ENCODE measurements at places on chromosomes 12 and 14.
A peak's percentile ranks its signal among the peaks of the same experiment; 100 is the strongest.

GRCh38 chr12:8455271-8455670 is 491 bp upstream of the CLEC6A start:
- ATAC-seq = no peak

DNA sequence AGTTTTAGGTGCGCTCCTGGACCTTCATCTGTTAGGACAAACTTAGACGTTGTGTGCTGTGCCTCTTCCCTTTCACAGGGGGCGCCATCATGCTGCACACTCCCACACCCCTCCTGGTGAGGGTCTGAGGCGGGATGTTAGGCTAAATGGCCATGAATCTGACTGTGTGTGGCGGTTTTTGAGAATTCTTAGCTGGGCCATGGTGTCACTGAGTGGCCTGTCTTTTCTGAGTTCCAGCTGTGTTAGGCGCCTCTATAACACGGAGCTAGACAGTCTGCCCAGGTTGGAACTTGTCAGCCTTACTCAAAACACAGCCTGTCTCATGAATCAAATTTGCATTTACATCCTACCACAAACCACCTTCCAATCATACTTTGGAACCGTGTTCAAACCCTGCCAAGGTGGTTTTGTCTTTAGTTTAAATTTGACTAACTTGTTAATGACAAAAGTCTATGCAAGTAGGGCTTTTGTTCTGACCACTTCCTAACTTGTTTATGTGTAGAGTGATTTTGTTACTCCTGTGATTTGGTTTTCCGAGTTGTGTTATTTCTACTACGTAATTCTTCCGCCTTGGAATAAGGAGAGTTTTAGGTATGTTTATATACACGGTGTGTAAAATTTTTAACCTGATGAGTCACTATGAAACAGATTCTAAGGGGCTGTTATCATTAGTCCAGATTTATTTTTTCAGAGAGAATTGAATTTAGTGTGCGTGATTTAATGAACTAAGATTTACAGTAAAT is 19.6 kb downstream of the ACVR1B start:
- peak; percentile 94 for ATAC-seq

GRCh38 chr14:61695695-61696527 is 598 bp downstream of the HIF1A start:
- ATAC-seq = peak; percentile 7

DNA sequence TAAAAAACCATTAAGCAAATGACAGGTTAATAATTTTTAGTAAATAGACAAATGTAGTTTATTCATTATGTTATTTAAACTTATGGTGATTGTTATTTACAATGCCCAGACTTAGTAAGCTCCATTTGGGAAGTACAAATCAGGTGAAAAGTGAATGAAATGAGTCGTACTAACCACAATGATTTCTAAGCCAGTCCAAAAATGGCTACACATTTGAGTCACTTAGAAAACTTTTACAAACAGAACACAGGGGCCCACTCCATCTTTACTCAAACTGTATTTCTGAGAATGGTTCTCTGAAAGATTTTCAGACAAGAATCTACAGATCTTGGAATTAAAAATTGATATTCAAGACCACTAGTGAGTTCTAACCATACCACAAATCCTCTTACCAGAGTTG is 653.3 kb upstream of the MIS18BP1 start:
- ATAC-seq = no peak

DNA sequence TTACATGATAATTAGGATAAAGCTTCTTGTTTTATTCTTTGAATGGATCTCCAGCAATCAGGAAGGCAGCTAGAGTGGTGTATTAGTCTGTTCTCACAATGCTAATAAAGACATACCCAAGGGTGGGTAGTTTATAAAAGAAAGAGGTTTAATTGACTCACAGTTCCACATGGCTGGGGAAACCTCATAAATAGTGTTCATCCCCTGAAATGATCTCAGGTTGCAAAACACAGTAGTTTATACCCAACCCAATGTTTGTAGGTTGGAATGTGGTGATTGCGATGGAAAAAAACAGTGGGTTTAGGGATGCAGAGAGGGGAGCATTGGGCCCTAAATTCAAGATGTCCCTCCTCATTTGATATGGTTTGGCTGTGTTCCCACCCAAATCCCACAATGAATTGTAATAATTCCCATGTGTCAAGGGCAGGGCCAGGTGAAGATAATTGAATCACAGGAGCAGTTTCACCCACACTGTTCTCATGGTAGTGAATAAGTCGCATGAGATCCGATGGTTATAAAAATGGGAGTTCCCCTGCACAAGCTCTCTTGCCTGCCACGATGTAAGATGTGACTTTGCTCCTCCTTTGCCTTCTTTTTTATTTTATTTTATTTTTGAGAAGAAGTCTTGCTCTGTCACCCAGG is 11.5 kb downstream of the MUCL1 start:
- ATAC-seq = peak; percentile 46

GRCh38 chr14:99401621-99402284 is 78.9 kb downstream of the SETD3 start:
- ATAC-seq = no peak

DNA sequence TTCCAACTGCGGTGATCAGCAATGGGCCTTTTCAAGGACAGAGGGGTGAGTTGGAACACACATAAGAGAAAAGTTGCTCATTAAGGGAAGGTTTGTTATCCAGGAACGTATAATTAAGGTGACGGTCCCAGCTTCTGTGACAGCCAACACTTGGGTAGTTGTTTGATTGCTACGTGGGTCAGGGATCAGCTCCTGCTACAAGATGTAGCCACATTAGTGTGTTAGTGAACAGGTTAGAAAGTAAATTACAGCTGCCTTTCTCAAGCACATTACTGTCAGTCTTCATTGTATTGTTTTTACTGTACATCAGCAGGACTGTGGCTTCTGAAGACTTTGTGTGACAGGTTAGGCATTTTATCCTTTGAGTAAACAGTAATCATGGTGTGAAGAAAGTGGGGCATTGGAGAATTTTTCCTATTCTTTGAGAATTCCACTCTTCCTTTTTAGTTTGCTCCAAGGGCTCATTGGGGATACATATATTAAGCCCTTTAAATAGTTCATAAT is 230.5 kb downstream of the EGLN3 start:
- ATAC-seq = no peak

- ATAC-seq = peak; percentile 59
Observed at GRCh38 chr14:52131640-52132320, 62.9 kb upstream of the NID2 start.

All from activated CD4-positive, CD25-positive, alpha-beta regulatory T cell treated with anti-CD3 and anti-CD28 coated beads, Interleukin-2, amount 50 U/mL, for 24 hours (primary cell).